ENCODE measurements at places on chromosomes 12 and 14.

DNA sequence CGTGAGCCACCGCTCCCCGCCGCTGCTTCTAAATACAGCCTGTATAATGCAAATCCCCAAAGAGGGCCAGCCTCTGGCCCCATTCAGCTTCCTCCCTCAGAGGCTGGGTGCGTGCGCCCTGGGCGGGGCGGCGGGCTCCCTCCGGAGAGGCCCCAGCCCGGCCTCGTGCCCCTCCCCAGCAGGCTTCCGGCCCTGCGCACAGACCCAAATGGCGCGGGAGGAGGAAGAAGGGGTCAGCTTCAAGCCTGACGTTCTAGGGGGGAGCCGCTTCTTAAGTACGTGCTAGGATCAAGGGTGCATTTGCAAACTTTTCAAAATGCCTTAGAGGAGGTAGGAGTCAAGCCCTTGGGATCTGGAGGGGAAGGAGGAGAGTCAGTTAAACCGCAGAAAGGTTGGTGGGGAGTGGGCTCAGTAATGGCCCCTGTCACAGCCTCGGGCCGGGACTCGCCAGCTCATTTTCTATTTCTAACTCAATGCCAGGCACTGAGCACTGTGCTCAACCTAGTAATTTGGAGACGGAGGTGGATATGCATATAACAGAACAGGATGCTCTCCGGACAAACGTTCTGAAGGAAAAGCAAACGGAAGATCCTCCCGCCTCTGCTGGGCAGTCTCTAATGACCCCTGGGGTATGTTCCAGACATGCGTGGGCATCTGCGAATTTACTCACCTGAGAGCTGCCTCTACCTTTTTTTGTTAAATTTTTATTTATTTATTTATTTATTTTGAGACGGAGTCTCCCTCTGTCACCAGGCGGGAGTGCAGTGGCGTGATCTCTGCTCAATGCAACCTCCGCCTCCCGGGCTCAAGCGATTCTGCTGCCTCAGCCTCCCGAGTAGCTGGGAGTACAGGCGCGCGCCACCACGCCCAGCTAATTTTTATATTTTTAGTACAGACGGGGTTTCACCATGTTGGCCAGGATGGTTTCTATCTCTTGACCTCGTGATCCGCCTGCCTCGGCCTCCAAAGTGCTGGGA, 32.3 kb downstream of the NINJ2 start:
- peak; percentile 54 for DNase-seq

GRCh38 chr14:51395361-51395849, 155.4 kb downstream of the TMX1 start:
- no peak for DNase-seq

DNA sequence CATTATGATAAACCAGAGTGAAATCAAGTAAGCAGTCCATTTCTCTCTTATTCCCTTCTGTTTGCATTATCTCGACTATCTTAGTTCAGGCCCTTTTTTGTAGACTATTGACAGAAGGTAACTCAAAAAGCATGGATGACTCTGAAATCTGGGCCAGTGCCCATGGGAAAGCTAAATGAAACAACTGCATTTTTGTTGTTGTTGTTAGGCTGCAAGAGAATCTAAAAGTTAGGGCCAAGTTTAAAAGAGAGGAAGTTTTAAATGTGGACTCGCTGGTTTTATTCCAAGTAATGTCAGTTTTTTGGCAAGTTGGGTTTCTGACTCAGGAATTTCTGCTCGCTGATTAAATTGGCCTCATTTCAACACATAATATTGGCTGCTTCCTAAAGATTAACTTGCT, 201.1 kb downstream of the PIK3C2G start:
- DNase-seq: no peak

GRCh38 chr14:40368314-40368713, 936.1 kb upstream of the FBXO33 start:
- DNase-seq: no peak

GRCh38 chr12:33180918-33181317, 258.7 kb downstream of the SYT10 start:
- no peak for DNase-seq

DNA sequence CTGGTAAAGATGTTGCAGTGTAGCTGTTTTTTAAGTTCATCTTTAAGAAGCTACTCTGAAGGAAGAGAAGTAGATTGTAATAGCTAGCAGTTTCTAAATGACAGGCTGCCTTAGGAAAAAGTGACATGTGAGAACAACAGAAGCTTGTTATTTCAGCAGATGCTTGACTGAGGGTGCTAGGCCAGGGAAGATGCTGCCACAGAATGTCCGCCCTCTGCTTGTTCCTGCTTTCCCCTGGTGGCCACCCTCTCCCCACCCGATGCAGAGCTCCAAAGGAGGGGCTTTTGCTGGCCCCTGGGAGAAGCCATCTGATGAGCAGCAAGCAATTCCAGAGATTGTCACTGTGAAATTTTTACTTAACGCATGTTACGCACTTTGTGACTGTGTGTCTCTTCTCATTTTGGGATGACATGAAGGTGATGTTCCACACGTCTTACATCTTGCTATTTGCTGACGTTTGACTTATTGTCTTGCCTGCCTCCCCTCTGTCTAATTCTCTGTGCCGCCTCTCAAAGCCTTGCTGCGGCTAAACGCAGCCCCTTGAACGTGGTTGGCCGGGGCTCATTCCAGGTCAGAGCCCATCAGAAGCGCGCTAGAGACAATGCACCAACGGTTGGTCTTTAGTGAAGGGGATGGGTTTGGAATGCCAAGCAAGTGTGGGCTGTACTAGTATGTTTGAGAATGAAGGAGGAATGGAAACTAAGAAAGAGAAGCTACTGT, 44.8 kb downstream of the WDR20 start:
- no peak for DNase-seq

GRCh38 chr12:78271546-78271945, 440.9 kb downstream of the NAV3 start:
- no peak for DNase-seq

DNA sequence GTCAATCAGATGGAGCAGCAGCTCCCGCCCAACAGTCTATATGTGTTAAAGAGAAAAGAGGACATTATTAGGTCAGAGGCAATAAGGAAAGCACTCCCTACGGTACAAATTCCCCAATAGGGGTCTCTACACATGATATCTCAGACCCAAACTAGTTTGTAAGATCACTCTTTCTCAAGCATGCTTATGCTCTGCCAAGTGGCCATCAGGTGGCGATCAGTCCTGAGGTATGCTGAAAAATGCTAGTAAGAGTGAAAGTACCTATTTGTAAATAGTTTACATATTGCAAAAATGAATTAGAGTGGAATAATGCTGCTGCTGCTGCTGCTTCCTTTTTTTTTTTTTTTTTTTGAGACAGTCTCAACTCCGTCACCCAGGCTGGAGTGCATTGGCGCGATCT, 61.0 kb downstream of the CPM start:
- peak; percentile 26 for DNase-seq

DNA sequence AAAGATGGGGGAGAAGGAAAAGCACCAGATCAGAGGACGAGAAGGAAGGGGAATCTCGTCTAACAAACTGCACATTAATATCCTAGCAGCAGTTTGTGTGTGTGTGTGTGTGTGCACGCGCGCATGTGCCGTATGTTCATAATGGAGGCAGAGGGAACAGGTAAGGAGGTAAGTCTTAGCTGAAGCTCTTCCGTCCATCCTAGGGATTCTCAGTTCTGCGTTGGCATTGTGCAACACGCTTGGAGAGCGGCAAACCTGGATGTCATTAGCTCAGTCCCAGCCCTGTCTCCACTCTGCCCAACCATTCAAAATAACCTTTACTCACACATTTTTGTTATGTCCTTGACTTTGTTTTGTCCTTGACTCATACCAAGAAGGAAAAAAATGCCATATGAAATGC, 1.6 kb upstream of the C1R start:
- no peak for DNase-seq

- no peak for DNase-seq
These were observed 169.5 kb downstream of the FBXL14 start for GRCh38 chr12:1424674-1425395.

- no peak for DNase-seq
These were observed 715.6 kb upstream of the FLRT2 start for GRCh38 chr14:84814391-84814790.

DNA sequence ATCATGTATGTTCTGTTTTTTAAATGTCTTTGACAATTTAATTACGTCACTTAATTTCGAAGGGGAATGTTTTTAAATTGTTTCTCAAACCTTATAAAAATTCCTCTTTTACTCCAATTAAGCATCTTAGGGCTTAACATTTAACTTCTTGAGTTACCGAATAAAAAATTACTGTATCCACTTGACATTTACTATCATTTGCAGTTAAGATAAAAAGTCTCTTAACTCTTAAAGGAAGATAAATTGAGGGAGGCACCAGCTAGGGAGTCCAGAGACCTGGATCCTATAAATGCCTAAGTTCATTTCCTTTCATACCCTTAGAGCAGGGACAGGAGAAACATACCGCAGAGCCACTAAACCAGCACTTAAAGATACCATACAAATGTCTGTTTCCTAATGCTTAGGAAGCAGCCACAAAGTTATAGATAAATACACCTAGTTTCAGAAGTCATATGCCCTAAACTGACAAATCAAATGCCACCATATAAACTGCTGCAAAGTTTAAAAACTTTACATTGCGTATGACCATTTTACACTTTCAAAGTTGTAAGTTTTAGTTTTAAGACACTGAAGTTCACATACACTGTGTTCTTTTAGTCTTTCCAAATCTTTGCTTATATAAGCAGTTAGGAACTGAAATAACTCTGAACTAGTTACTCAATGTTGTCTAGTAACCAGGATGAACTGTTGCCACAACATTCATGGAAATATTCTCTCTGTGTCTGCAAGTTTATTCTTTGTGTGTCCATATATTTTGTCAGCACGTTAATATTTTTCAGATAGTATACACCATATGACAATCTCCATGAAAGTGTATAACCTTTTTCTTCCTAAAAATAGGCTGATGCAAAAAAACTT, 71.2 kb downstream of the GALNT4 start:
- DNase-seq: peak; percentile 24

DNA sequence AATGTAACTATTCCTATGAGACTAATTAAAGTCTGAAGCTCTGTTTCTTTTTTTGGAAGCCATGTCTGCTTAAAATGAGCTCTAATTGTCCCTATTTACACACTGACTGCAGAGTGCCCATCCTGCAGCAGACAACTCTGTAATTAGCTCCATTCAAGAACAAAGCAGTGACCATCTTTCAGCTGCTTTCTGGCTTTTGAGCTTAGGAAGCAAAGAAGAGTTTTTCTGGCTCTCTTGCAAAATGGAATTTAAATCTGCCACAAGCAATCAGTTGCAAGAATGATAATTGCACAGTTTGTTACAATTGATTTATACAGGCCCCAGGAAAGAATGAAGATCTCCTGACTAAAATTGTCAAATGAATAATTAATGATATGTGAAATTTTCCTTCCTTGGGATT, 83.4 kb downstream of the GAS2L3 start:
- no peak for DNase-seq

GRCh38 chr12:69343357-69343756, 4.8 kb upstream of the LYZ start:
- peak; percentile 67 for DNase-seq

DNA sequence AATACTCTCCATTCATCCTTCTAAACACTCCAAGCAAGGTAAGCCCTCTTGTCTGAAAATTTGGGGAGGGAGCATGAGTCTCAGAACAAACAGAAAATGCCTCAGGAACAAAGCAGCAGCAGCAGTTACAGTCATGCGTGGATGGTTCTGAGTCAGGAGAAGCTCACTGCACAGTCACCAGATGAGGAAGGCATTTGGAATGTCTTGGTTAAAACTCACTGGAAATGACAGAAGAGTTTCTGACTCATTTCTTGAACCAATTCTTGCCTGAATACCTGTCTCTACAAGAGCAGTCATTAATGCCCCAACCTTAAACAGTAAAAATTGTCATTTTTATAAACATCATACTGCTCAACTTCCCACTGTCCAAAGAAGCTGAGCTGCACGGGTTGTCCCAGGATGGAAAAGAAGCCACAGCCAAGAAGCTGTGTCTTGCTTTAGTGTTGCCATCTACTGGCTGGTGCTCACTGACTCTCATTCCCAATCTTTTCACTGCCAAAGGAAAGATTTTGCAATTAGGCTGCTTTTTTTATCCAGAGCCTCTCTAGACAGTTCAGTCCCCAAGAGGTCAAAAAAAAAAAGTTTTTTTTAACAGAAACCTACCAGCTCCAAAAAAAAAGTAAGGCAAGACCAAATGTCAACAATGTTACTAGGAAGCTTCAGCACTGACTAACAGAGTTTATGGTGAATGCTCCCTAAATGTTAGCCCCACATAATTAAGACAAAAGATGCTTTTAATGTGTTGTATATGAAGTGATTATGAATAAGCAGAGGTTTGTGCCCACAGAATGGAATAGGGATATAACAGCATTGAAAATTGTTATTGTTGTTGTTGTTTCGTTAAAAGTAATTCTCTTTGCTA, 40.4 kb downstream of the KICS2 start:
- DNase-seq: peak; percentile 31

DNA sequence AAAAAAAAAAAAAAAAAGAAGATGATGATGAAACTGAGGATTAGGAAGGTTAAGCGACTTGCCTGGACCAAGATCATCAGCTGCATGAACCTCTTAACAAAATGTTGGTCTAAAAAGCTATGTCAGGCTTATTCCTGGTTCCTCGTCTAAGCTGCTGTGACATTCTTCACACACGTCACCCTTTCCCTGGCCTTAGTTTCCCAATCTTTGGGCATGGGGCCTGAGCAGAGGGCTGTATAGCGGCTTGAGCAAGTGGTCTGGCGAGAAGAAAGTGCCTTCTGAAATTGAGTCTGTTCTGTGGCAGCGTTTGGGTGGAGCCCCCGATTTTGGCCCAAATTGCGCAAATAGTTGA, 58.7 kb upstream of the CCND2 start:
- no peak for DNase-seq

- no peak for DNase-seq
These were observed 25.7 kb downstream of the CHGA start for GRCh38 chr14:92948647-92949046.

DNA sequence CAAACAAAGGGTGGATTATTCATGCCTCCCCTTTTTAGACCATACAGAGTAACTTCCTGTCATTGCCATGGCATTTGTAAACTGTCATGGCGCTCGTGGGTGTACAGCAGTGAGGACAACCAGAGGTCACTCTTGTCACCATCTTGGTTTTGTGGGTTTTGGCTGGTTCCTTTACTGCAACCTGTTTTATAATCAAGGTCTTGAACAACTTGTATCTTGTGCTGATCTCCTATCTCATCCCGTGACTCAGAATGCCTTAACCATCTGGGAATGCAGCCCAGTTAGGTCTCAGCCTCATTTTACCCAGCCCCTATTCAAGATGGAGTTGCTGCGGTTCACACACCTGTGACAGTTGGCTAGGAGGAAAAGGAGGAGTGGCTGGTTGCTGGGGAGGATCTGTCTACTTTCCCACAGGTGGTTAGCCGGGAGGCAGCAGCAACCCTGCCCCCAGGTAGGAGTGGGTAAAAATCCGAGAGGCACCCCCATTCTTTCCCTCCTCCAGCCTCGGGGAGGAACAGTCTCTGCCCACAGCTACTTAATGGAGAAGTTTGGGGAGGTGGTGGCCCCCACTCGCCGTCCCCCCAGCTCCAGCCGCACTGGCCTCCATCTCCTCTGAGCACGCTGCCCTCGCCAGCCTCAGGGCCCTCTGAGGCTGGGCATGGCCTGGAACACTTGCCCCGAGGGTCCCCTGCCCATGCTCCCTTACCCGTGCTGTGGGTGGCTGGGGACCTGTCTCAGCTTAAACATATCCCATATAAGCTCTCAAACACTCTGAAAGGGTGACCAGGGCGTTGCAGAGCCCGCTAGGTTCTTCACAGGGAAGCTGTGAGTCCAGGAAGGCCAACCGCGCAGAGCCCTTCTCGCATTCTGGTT, 41.7 kb downstream of the SMIM41 start:
- DNase-seq: no peak

GRCh38 chr12:74535536-74535935, 2.1 kb upstream of the ATXN7L3B start:
- DNase-seq: peak; percentile 20

GRCh38 chr14:98328496-98328895, 943.5 kb downstream of the BCL11B start:
- DNase-seq: no peak
